ENCODE measurements at places on chromosomes 1 and 21.

DNA sequence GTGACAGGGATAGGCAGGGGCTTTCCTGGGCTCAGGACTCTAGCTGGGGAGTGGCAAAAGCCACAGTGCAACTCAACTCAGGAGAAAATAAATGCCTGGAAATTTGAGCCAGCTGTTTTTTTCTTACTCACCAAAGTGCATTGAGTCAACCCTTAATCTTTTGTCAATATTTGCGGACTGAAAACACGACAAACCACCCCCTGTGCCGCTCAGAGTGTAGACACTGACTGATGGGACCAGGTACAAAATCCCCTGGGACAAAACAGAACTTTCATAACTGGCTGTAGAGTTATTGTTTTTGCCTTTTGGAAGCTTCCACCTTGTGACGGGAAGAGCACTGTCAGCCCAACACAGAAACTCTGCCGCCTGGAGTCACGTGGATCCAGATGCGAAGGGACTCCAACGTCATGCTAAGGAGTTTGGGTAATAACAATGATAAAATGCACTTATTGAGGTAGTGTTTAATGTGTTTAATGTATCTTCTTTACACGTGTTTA is 164.6 kb downstream of the PLPP3 start:
- DNase-seq, result no peak

DNA sequence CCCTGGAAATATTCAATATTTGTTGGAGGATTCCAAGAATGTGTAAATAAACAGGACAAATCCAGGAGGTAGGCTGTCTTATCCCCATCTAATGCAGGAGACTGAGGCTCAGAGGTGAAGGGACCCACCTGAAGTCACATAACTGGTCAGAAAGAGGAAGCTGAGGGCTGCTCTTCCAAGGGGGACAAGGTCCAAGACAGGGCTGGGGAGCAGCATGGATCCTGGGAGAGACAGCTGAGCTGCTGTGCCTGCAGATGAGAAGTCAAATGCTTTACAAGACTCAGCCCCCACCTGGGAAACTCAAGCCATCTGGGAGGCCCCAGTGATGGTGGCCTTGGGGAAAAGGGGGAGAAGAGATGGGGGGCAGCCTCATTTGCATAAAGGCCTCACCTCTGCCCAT is 224.4 kb downstream of the PTPRU start:
- no peak for DNase-seq

DNA sequence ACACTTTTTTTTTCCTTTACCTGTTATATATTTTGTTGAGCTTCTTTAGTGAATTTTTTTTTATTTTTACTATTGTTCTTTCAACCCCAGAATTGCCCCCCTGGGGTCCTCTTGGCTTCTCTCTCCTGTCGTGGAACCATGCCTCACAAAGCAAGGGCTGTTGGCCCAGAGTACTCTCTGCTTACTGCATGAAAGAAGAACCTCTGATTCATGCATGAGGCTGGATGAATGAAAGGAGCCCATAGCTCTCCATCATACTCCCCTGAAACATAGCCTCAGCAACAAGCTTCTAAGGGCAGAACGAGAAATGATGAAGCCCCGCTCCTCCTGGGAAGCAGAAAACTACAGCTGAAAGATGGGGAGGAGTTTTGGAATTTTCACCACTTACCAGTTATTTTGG is 1441.0 kb downstream of the BRINP3 start:
- DNase-seq, result no peak

DNA sequence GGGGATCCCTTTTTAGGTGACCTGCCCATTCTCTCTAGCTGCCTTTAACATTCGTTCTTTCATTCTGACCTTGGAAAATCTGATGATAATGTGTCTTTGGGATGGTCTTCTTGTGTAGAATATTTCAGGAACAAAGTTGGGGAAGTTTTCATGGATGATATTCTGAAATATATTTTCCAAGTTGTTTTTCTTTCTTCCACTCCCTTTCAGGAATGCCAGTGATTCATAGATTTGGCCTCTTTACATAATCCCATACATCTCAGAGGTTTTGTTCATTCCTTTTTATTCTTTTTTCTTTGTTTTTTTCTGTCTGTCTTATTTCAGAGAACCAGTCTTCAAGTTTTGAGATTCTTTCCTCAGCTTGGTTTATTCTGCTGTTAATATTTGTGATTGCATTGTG is 13.9 kb upstream of the SCMH1 start:
- no peak for DNase-seq

DNA sequence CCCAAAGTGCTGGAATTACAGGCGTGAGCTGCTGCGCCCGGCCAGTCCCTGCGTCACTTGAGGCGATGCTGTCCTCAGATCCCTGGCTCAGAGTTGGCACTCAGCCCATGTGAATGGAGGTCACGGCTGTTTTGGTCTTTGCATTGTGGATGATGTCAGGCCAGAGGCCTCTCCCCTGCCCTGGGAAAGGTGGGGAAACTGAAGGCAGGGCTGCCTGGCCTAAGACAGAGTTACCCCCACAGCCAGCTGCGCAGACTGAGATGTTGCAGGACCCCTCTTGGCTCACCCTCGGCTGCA is 821 bp downstream of the MASP2 start:
- DNase-seq, result no peak

GRCh38 chr1:215407575-215407974 is 159.5 kb upstream of the KCTD3 start:
- DNase-seq, result no peak

DNA sequence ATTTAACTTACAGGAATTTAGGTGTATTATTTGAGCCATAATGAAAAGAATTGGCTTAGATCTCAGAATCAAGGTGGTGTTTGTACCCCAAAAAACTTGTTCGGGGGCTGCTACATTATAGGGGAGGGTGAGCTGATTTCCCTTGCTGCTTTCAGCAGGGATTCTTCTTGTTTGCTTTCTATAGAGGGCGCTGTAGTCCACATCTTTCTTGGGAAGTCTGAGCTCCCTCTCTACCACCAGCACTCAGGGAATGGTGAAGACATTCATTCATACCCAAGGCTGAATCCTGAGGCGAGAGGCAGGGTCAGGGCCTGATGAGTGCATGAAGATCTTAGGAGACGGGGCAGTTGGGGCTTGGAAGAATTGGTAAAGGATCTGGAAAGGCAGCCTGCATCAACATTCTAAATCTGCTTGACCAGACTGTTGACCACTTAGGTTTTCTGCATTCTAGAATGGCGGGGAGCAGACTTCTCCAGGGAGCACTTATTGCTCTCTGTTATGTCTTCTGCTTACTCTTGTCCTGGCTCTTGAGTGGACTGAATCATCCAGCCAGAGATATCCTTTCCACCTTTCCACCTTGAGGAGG is 18.9 kb downstream of the SPATA46 start:
- no peak for DNase-seq

GRCh38 chr1:210516092-210516656 is 187.5 kb downstream of the HHAT start:
- no peak for DNase-seq

GRCh38 chr1:23019863-23020625 is 776 bp downstream of the KDM1A start:
- no peak for DNase-seq

GRCh38 chr1:185104083-185104482 is 52.7 kb downstream of the TRMT1L start:
- no peak for DNase-seq

- DNase-seq, result no peak
Measured at GRCh38 chr1:24175033-24175755, 11.9 kb downstream of the IFNLR1 start.

DNA sequence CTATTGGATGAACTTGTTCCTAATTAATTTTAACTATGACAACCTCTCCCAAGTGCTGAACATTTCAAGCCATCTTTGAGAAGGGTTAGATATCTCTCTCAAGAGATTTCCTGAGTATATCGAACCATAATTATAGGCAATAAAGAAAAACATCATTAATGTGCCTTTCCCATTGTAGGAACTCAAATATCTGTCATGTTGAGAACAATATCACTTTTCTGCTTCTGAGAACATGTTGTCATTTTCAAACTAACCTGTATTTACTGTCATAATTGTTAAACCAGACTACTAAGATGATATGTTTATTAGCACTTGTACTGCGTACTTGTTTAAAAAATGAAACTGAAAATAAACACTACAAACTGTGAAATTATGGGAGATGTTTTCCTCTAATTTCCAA is 4.3 kb downstream of the EPS15 start:
- no peak for DNase-seq

DNA sequence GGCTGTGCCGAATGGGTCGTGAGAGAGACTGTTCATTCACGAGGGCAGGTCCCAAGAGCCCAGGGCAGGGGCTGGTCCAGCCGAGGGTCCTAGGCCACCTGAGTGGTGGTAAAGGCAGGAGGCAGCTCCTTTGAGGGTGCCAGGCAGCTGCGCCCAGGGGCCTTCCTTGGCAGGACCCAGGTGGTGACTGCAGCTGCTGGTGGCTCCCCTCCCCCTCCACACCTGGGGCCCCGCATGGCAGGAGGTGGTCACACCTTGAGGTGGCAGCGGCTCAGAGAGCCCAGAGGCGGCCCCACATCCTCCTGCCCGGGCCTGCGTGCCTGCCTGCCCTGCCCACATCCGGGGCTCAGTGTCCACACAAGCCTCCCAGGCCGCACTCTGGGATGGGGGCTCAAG is 9.8 kb upstream of the PLCH2 start:
- no peak for DNase-seq

All from stimulated activated CD8-positive, alpha-beta memory T cell treated with anti-CD3 and anti-CD28 coated beads, Interleukin-4, amount 100 ng/mL, for 1 hour (primary cell).